ENCODE measurements at places on chromosomes 3 and 15.

DNA sequence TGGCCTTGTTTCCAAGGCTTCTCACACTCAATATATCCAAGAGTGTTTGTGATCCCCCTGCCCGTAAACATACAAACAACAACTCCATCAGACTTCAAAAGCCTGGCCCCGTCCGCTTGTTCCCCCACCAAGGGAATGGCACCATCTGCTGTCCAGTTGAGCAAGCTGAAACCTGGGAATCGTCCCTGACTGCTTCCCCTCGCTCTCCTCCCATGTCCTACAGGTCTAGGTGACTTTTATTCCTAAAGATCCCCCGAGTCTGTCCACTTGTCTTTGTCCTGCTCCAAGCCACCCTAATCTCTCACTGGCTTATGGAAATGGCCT lies 27.9 kb upstream of the FAM174B start:
- no peak for DNase-seq

- DNase-seq, result no peak
Observed at GRCh38 chr15:31464216-31465082, 137.8 kb downstream of the KLF13 start.

DNA sequence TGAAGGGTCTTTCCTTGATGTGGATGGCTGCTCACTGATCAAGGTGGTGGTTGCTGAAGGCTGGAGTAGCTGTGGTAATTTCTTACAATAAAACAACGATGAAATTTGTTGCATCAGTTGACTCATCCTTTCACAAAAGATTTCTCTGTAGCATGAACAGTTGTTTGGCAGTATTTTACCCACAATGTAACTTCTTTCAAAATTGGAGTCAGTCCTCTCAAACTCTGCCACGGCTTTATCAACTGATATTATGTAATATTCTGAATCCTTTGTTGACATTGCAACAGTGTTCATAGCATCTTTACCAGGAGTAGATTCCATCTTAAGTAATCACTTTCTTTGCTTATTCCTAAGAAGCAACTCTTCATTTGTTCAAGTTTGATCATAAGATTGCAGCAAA lies 252.6 kb downstream of the UBE2E2 start:
- no peak for DNase-seq

- DNase-seq, result no peak
Observed at GRCh38 chr3:101068876-101069606, 75.8 kb upstream of the ABI3BP start.

GRCh38 chr3:150223558-150223957 lies 184.5 kb upstream of the TSC22D2 start:
- DNase-seq, result no peak

DNA sequence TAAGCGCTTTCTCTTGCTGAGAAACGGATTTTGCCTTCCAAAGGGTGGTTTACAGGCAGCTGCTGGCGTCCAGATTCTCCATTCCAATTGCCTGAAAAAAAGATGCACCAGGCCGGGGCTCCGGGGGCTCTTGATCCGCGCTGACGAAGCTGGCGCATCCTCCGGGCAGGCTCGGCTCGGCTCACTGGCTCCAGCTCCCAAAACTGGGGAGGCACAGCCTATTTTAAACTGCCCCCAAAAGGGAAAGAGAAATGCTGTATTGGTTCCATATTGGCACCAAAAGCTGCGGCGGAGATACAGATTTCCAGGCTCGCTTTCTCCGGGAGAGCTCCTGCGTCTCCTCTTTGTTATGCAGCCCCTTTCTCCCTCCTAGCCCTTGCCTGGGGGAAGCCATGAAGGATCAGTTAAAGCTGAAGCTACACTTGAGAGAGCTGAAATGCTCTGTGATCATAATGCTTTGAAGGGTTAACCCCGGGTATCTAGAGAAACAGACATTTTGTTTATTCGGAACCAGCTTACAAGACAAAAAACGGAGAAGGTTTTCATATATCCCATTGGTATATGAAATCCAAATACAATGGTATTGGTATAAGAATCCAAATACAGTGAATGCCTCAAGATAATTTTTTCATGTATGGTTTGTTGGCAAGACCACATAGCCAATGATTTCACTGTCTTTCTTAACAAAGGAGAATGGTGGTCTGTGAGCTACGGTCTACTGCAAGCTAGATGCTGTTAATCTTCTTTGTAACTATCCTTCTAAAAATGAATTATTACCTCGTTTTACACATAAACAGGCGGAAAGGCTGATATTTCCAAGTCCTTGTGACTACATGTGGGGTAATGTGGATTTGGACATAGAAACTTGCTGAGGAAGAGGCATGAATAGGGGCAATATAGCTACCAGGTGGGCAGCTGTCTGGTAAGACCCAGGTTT lies 693 bp downstream of the CD200 start:
- no peak for DNase-seq

DNA sequence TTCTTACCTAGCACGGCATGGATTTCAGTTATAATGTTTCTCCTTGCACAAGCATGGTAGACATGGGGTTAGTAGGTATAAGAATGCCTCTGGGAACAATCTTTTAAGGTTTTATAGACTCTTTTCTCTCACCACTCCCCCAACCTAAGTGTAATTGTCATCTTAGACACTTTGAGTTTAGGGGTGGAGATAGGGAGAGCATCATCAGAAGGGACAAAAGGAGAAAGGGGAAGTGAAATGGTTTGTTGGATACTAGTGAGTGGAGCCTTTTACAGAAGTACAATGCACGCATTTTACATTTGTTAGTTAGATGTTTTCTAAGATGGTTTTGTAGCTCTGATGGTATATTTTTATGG lies 189.2 kb downstream of the TP63 start:
- DNase-seq, result no peak

GRCh38 chr3:102143536-102143935 lies 291.3 kb upstream of the ZPLD1 start:
- no peak for DNase-seq

GRCh38 chr3:30201715-30202114 lies 404.7 kb upstream of the TGFBR2 start:
- no peak for DNase-seq
